ENCODE measurements at places on chromosomes 4 and X.
A peak's percentile ranks its signal among the peaks of the same experiment; 100 is the strongest.

DNA sequence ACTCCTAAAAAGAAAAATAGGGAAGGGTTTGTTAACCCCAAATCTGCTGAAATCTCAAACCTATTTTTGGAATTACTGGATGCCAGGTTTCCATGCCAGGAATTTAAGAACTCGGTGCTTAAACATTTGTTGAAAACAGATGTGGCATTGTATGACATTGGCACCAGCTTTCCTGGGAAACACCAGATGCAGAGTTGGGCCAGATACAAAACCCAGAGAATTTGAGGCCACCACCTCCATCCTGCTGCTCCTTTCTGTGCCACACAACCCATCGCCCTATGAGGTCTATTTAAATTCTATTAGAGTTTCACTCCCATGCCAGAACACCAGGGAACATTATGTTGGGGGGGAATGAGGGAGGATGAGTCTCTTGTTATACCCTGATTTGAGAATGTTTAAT is 71.7 kb downstream of the ARAP2 start:
- DNase-seq: no peak

- no peak for DNase-seq
These were observed 1.9 kb downstream of the SOWAHD start for GRCh38 chrX:119760026-119760877.

- no peak for DNase-seq
These were observed 435.6 kb downstream of the FAT4 start for GRCh38 chr4:125750399-125750798.

- DNase-seq: peak; percentile 7
These were observed 81.2 kb upstream of the GPM6B start for GRCh38 chrX:13898083-13898482.

DNA sequence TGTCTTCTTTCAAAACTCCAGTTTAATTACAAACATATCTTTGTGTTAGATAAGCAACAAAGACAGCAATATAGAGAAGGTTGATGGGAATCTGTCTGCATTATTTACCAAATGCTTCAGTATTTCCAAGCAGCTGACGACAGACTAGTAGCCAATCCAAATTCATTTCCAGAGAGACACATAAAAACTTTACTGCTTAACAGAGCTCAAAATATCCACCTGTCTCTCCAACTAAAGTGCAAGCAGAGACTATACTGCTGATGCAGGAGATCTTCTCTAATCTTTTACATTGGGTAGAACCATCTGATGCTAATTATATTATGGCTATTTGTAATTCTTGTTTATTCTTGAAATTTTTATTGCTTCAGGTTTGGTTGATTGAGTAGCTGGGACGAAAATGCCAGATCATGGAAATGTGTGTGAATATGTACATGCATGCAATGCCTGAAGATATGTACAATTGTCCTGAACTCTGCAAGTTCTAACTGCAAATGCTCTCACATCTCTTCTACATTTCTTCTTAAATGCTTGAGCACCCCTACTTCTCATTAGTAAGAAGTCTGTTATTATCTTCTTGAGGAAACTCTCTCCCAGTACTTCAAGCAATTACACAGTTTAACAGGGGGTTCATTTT is 200.0 kb downstream of the PDHA2 start:
- no peak for DNase-seq

DNA sequence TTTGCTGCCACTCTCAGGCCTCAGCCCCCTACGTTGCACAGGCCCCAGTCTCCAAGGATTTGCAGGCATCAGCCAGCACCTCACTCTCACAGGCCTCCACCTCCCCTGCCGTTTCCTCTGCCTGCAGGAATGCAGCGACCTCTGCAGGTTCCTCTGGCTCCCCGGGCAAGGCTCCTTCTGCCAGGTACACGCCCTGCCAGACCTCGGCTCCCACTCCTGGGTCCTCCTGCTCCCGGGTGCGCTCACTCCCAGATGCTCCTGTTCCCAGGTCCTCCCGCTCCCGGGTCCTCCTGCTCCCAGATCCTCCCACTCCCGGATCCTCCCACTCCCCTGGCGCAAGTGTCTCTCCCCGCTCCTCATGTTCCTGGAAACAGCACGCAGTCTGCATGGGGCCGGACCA is 144.4 kb upstream of the RADX start:
- no peak for DNase-seq

GRCh38 chrX:100659431-100660137 is 15.6 kb downstream of the SRPX2 start:
- DNase-seq: peak; percentile 21

DNA sequence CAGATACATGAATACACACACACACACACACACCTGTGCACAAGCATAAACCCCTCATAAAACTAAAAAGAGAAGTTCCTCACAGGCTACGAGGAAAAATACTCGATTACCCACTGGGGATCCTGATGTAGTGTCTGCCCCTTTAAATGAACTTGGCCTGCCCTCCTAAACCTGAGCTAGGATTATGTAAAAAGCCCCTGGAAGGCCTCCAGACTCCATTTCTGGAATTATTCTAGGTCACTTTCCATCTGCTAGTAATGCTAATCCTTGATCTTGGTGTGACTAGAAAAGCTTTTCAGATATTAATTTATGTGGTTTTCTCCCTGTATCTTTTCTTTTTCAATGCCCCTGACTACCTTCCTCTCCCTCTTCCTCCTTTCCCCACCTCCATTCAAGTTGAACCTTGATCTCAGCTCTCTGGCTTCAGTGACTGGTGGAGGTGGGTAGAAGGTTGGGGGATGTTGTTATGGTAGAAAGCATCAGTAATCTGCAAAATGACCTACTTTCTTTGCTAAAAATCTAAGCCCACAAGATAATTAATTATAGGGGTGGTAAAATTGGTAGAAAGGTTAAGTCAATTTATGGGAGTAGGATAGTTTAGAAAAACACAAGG is 25.5 kb upstream of the ZNF330 start:
- DNase-seq: no peak

DNA sequence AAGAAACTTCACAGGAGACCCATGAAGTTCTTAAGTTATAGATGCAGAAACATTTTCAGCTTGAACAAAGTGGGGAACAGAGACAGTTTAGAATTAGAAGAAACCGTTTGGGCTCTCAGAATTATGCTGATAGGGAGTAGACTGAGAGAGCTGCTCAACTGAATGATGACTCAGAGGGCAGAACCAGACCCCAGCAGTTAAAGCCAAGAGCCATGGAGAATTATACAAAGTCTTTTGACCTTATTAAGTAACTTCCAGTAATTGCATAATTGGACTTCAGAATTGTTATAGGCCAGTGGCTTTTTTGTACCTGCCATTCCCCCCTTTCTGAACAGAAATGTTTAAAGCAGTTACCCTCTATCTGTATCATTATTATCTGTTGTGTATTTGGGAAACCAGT is 642.1 kb downstream of the CCSER1 start:
- DNase-seq: no peak

DNA sequence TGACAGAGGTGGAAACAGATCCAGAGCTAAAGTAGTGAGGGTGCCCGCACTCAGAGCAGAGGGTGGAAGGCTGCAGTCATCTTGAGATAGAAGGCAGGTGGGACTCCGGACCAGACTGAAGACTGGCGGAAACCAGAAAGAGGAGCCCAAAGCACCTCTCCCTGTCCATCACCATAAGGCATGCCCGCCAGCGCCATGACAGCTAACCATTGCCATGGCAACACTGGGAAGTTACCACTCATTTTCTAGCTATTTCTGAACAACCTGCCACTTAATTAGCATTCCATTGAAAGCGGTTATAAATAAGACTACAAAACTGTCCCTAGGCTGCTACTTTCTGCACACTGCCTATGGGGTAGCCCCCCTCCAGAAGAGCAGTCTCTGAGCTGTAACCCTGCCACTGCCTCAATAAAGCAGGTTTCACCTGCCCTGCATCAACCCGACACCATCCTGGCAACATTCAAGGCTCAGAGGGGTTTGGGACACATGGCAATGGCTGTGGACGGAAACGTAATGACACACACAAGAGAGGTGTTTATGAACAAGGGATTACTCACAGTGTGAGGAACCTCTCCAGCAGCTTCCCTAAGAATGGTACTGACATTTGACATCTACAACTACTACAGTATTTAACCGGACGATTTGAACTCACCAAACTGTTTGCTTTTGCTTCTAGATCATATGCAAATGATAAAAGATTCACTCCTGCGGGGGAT is 27.8 kb upstream of the FGFBP2 start:
- DNase-seq: no peak

- no peak for DNase-seq
These were observed 141.8 kb upstream of the NALF2 start for GRCh38 chrX:69362354-69362753.

DNA sequence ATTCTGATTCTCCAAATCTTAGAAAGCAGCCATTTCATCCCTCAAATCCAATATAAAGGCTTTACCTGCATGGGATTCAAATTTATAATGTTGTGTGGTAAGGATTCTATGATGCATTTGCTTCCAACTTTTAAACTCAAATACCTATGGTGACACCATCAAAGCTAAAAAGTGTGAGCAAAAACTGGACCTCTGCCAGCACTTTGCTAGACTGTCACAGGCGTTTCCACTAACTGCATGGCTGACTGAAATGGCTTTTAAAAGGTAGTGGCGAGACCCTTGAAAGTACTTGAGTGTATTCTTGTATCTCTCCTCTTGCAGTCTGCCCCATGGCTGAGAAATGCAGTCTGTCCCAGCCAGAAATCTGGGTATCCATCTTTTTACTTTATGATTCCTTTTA is 169.4 kb downstream of the AMELX start:
- DNase-seq: no peak

DNA sequence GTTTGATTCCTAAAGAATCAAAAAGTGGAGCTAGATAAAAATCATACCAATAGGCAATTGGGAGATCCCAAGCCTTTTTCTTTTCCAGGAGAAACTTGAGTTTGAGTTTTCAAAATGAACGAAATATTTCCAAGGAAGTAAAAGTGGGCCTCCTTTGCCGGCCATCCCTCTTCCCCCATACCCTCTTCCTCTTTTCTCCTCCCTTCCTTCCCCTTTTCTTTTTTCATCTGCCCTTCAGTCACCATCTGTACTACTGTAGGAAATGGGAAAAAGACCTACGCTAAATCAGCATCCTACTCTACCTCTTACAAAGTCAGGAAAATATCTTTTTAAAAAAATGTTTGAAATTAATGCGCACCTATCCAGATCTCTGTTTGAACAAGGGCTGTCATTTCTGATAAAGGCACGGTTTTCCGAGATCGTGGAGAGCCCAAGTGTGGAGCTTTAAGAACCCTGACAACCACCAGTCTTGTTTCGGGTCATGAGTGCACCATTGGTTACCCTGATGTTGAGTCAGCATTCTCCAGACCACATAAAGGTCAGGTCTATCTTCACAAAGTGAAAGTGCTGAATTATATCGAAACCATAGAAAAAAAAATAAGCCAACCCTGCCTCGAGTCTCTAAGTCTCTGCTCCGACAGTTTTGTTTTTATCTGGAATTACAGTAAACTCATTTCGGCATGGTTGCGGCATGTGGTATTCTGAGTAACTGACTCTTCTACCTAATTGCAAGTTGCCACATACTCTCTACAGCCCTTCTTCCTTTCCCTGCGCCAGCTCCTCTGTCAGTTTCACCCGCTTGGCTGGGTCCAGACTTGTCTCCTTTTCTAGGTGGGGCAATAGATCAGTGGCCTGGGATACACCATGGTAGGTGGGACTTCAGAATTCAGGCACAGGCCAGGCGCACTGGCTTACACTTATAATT is 140.2 kb upstream of the KLF3 start:
- no peak for DNase-seq

- no peak for DNase-seq
These were observed 13.6 kb upstream of the MAGED4B start for GRCh38 chrX:52082578-52082977.

DNA sequence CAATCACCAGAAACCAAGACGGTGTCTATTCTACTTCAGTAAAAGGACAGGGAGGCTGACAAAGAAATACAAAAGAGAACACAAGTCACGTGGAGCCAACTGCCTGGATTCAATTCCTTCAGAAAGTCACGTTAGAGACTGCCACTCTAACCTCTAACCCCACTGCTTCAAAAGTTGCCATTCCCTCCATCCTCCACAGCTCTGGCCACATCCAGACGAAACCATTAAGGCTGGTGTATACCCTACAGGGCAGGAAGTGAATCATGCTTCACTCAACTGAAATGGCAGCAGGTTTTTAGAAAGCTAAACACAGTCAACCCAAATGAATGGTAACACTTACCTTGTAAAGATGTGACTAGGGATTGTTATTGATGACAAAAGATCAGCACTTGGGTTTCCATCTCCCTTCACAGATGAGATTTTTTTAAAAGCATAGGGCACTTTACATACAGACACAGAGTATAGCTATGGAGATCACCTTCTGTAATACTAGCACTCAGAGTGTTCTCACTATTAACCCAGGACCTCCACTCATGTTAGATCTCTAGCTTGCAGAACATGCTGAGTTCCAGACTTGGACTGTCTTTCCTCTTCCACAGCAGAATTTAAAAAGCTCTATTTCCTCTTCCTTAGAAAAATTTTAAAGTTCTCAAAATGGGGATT is 37.4 kb downstream of the MAML3 start:
- no peak for DNase-seq

DNA sequence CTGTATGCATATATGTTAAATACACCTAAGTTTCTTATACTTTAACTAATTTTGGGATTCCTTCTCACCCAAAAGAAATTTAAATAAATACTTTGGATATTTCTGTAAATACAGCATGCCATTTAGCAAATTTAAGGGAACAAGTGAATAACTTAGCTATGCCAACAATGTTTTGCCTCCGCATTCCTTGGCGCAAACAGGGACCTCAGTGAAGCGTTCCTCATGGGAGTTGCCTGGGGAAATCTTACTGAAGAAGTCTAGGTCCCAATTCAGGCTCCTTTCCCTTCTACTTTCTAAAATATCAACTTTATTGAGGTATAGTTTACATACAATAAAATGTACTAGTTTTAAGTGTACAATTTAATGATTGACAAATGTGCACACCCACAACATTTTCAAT is 25.0 kb downstream of the COL4A5 start:
- DNase-seq: no peak

Data from HCEC 1CT (cell line).